ENCODE measurements at places on chromosomes 11 and 22.

- no peak for DNase-seq
These were observed 29.5 kb upstream of the TESMIN start for GRCh38 chr11:68780829-68781228.

DNA sequence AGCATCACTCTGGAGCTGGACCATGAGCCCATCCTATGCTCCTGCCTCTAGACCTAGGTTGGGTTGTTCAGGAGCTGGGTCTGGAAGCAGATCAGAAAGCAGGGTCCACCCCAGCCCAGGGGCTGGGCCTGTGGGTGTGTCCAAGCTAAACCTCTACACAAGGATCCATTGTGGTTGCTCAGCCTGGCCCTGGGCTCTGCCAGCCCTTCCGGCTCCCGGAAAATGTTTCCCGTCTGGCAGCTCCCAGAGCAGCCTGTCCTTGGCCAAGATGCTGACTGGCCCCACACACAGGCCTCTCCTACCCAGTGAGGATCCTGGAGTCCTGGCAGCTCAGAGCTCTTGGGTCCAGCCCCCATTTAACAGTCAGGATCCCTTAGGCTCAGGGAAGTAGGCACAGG lies 35.3 kb upstream of the FCHSD2 start:
- DNase-seq = no peak

GRCh38 chr11:11884774-11885481 lies 43.2 kb downstream of the USP47 start:
- DNase-seq = no peak

GRCh38 chr11:33695051-33695566 lies 5.5 kb downstream of the C11orf91 start:
- no peak for DNase-seq

DNA sequence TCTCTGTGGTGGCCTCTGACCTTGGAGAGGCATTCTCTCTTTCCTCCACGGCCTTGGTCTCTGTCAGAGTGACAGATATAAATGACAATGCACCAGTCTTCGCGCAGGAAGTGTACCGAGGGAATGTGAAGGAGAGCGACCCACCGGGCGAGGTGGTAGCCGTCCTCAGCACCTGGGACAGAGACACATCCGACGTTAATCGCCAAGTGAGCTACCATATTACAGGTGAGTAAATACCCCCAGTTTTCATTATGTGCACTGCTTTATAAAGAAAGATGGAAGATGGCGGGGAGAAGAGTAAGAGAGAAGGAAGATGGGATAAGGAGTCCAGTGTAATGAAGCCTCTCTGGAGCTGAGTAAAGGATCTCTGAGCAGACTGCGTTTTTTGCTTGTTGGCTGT lies 167.8 kb upstream of the MTNR1B start:
- DNase-seq = no peak

DNA sequence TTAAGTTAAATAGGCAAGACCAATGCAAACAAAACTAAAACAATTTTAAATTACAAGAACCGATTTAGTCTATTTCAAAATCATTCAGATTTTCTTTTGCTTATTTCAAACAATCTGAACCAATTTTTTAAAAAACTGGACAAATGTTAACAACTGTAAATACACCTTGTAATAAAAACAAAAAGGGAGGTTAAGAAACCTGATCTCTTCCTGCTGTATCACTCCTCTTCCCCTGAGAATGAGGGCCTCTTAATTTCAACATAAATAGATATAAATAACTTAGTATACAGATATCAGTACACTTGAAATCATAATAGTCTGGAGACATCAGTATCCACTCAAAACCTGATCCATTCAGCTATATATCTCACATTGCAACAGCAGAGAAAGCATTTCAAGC lies 346.6 kb downstream of the TTC28 start:
- DNase-seq = no peak

GRCh38 chr11:22668005-22668796 lies 1.8 kb downstream of the GAS2 start:
- no peak for DNase-seq

DNA sequence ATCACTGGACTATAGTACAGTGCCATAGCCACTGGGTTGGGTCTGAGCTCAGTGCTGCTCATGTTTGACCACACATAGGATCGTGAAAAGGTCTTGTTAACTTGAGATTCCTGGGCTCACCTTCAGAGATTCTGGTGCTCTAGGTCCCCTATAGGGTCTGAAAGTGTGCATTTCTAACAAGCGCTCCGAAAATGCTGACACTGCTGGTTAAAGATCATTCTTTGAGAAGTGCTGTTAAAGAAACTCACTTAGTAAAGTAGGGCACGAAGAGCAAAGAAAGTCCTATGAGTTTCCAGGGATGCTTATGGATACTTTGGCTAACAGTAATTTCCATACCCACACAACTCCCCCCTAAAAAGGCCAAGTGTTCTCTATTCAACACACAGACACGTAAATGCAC lies 108.1 kb upstream of the PAX6 start:
- DNase-seq = no peak

DNA sequence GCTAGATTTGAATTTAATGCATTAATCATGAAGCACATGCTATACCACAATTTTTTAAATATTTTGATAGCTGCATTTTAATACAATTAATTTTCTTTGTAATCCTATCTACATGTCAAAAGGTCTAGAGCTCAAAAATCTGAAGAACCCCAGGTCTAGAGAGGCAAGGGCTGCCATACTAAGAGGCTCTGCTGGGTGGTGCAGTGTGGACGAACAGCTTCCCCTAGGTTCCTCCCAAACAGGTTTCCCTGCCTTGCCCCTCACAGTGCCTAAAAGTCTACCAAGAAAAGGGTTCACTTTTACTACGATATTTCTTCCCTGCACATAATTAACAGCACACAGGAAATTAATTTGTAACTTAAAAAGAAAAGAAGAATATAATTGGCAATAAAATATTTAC lies 681.1 kb downstream of the OPCML start:
- no peak for DNase-seq

- peak; percentile 52 for DNase-seq
These were observed 4.7 kb upstream of the AP1B1 start for GRCh38 chr22:29393019-29393608.

GRCh38 chr22:27724709-27725108 lies 76.8 kb downstream of the MN1 start:
- DNase-seq = no peak

- peak; percentile 71 for DNase-seq
These were observed 239.0 kb downstream of the TENM4 start for GRCh38 chr11:79201677-79202347.

GRCh38 chr11:17767914-17768313 lies 33.3 kb downstream of the KCNC1 start:
- DNase-seq = no peak

- DNase-seq = no peak
These were observed 49.3 kb upstream of the PARVG start for GRCh38 chr22:44131412-44131811.

- no peak for DNase-seq
These were observed 56.1 kb upstream of the TIMP3 start for GRCh38 chr22:32745251-32745995.

GRCh38 chr11:132343445-132344175 lies 973.2 kb downstream of the NTM start:
- DNase-seq = no peak

- DNase-seq = no peak
These were observed 4.7 kb downstream of the KLHL35 start for GRCh38 chr11:75428281-75428724.

DNA sequence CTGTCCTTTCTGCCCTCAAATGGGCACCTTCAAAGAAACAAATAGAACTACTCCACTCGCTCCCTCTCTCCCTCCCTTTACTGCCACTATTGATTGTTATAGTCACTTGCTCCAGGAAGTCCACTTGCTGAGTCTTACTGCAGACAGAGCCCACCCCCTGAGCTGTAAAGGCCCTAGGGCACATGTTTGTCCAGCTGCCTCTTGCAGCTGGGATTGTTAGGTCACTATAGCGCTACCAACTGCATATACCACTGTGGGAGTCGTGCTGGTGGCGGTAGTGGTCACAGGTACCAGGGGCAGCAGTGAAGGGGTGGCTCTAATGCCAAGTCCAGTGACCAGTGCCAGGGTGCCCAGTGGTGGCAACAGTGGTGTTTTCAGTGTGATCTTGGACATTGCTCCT lies 4.4 kb upstream of the SREBF2 start:
- DNase-seq = no peak

DNA sequence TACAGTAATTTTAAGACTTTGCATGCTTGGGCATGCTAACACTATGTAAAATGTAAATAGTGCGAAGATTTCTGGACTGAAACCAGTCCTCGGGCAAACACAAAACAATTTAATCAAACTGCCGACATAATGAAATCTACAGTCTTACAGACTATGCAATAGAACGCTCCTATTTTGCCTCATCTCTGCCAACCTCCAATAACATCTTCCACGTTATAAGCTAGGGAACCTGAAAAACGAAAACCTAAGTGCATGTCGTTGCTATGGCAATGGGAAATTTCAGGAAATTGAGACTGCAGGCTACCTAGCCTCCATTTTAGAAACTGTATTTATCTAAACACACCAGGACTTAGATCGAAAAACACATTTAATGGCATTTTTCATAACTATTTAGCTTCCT lies 1.1 kb downstream of the CSTF3 start:
- DNase-seq = peak; percentile 36

GRCh38 chr11:43511959-43512358 lies 153.2 kb downstream of the TTC17 start:
- no peak for DNase-seq

DNA sequence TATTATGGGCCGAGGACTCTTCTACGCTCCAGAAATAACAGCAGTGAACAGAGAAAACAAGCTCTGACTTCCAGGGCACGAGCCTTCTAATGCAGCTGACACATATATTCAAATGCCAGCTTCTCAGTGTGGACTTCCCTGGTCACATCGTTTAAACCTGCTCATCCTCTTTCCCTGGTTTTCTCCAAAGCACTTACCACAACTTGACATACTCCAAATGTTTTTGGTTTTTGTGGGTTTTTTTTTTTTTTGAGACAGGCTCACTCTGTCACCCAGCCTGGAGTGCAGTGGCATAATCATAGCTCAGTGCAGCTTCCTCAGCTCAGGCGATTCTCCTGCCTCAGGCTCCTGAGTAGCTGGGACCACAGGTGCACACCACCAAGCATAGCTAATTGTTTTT lies 105.5 kb downstream of the MICAL3 start:
- DNase-seq = peak; percentile 81

DNA sequence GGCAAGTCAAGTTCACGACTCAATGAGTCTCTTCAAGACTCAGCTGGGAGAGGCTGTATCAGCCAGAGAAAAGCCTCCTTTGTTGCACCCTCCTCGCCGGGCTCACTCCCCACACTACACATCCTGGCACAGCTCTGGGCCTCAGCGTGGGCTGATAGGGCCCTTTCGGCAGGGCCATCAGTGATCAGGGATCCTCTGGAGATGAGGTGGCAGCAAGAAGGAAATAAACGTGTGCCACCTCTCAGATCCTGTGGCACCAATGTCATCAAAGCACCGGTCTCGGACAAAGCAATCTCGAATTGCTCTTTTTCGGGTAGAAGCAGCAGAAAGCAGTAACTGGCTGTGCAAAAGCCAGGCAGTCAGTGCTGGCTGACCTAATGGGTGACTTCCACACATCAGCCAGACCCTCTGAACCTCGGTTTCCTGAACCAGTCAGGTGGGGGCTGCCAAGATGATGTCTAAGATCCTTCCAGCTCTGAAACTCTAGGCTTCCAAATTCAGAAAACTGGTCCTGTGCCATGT lies 2.1 kb downstream of the EHD1 start:
- no peak for DNase-seq

DNA sequence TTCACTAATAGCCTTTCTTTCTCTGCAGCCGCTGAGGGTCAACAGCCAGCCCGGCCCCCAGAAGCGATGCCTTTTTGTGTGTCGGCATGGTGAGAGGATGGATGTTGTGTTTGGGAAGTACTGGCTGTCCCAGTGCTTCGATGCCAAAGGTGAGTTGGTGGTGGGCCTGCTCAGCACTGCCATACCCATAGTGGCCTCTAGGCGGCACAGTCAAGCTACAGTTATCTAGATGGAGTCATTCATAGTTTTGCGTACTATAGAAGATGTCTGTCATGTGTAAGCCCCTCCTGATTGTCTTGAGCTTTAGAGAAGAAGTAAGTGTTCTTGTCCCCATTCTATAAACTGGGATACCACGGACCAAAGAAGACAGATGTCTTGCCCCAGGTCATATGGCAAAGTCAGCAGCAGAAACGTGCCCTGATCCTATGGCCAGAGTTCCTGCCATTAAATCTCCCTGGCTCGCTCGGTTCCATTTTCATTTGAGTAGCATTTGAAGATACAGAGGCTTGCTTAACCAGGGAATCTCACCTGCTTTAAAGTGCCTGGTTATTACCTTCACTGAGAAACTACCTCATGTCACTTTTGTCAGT lies 42.1 kb upstream of the CRTAM start:
- peak; percentile 15 for DNase-seq

Measured in RCC 7860 (cell line).